ENCODE measurements at places on chromosomes 11 and 22.

DNA sequence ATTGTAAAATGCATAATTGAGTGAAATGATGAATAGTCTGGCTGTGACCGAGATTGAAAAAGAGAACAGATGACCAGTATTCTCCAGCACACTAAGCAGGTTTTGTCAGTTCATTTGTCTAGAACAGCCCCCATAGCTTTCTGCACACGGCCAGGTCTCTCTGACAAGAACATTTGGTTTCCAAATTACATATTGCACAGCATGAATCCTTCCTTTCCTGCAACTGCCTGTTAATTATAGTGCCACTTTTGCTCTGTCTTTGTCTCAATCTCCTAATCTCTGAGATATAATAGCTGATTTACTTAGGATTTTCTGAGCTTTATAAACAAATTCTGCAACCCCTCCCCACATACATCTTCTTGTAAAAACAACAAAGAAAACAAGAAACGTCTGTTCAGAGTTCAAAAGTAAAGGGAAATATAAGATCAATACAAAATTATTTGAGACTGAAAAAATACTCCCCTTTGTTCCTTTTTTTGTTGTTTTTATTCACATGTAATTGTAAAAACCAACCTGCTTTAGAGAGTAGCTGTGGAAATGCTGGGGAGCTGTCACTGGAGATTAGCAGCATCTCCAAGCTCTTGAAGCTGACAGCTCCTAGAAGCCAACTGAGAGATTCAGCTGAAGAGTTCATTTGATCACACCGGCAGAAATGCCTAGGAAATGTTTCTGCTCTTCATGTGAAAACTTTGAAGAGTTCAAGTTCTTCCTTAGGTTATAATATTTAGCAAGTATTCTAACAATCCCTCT, 998.1 kb downstream of the DLG2 start:
- DNase-seq, result no peak

DNA sequence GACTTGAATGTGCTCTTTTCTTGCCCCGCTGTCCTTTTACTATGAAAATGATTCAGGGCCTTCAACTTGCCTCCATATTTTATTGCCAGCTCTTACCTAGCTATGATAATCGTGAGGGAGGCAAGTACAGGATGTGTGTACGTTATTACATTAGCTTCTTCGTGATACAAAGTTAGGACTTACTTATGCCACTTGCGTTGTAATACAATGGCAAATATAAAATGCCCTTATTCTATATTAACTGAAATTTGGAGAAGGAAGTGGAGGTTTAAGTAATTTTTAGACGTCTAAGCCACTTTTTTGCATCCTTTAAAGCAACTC, 10.8 kb upstream of the CCT8L2 start:
- no peak for DNase-seq

GRCh38 chr11:41921746-41922390, 462.4 kb upstream of the LRRC4C start:
- no peak for DNase-seq

DNA sequence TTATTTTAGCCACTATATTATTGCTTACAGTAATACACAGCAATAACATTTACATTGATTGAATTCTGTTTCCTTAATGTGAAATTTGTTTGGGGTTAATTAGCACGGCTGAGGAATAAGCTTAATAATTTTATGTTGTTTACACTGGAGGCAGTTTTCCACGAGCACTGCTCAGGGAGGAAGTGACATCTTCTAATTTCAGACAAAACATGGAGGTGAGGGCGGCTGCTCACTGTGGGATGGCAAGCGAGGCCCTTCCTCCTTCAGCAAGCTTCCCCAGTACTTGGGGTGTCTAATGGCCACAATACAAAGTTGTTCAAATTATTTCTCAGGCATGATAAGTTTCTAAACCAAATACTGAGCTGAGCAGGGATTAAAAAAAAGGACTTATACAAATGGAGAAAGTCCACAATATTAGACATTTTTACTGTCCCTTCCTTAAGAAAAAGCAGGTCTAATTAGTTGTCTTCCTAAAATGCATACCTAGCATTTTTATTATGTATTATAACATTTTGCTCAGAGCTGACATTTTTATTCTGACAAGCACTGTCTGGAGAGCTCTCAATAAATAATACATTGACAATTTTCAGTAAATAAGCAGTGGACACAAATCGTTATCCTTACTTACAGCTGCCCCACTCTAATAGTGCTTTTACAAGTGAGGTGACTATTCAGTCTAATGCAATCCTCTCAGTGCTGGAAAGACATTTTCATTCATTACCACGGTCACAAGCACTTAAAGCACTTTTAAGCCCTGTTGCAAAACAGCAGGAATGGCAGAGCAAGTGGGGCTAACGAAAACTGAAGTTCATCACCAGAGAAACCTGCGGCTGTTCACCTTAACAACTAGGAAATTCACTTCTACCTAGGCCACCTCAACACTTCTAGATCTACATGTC, 56.2 kb downstream of the SOX6 start:
- no peak for DNase-seq

- no peak for DNase-seq
Measured at GRCh38 chr11:120400564-120401364, 64.6 kb downstream of the ARHGEF12 start.

DNA sequence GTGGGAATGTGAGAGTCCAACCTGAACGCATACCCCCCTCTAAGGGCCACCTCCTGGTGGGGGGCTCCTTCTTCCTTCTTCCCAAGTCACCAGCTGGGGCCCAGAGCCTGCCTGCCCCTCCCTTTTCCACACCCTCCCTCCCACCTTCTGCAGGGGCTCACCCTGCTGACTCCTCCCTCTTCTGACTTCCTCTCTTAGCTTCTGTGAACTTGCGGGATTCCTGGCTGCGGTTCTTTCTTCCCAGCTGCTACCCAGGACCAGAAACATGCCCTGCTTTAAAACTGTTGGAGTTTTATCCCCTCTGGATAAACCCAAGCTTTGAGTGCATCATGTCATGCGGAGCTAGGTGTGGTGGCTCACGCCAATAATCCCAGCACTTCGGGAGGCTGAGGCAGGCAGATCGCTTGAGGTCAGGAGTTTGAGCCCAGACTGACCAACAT, 10.2 kb downstream of the LRRC74B start:
- no peak for DNase-seq

GRCh38 chr11:67308031-67308866, 4.9 kb downstream of the SSH3 start:
- DNase-seq, result no peak

All from activated CD4-positive, alpha-beta T cell treated with anti-CD3 and anti-CD28 coated beads, Interleukin-10, Interleukin-2, amounts not matched to agents 100 ng/mL and 50 ng/mL, durations not matched to agents 16 hours and 8 hours (primary cell).